ENCODE measurements at places on chromosomes 3 and 15. TPM values are rescaled to one million over a fixed set of nuclear protein-coding genes. Genes with fewer than 3 reads are reported as not detected.

GRCh38 chr15:40097968-40098476, 10.7 kb downstream of the BMF start:
- no peak for DNase-seq

The GNAT1 gene
- 0.15 TPM for total RNA-seq

GRCh38 chr15:46930426-46930825, 786.9 kb upstream of the SEMA6D start:
- no peak for DNase-seq

The GABRA5 gene
- not detected for total RNA-seq

The ACSBG1 gene
- total RNA-seq: 0.35 TPM

GRCh38 chr15:80801891-80802680, 22.9 kb downstream of the CEMIP start:
- DNase-seq: no peak

DNA sequence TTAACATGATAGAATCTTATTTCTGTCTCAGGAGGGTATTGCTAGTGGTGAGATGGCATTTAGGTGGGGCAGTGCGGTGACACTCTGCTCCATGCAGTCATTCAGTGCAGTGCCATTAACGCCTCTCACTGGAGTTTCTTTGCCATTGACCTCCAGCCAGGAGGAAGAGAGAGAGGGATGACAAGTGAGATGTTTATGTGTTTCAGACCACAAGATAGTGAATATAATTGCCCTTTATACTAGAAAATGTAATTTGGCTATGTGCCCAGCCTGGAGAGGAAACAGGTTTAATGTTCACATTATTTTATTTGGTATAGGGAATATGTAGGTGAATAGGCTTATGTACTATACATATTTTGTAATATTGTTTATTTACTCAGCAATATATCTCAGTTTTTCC, 84.5 kb downstream of the ZIC1 start:
- DNase-seq: no peak

The PDZRN3 gene
- not detected for total RNA-seq

Measured in HepG2 (cell line).